Heart left ventricle (tissue), 16 donors: ENCODE measurements at places on chromosomes 2 and 18. TPM values are rescaled to one million over a fixed set of nuclear protein-coding genes. Genes with fewer than 3 reads are reported as not detected.

The OSBPL1A gene
- total RNA-seq = 76.1 TPM

DNA sequence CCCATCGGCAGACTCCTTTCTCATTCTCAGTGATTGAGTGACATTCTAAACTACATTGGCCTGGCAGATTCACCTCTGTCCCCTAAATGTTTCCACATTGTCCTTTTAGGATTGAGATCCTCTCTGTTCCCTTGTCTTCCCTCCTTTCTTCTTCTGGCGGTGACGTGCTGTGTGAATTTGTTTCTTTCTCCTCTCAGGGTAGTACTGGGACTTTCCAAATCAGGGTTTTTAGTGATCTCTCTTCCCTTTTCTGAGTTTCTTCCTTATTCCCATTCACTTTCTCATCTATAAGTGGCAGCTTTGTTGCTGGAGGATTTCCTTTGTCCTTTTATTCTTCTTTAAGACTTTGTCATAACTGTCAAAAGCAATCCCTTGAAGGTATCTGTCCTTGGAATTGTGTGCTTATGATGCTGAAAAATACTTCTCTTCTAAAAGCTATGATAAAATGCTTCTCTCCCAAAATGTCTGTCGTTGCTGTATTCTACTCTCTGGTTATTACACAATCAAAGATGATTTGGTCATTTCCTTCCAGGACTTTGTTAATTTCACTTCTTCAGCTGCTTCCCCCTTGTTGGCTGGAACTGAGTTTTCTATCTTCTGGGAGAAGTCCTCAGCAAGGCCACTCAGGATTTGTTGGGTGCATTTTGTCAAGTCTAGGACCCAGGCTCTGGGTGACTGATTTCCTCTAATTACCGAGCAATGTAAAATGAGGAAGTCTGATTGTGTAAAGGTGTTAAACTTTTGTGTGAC lies 4.9 kb upstream of the IL1B start:
- no peak for DNase-seq

The STAT4 gene
- 9.7 TPM for total RNA-seq

DNA sequence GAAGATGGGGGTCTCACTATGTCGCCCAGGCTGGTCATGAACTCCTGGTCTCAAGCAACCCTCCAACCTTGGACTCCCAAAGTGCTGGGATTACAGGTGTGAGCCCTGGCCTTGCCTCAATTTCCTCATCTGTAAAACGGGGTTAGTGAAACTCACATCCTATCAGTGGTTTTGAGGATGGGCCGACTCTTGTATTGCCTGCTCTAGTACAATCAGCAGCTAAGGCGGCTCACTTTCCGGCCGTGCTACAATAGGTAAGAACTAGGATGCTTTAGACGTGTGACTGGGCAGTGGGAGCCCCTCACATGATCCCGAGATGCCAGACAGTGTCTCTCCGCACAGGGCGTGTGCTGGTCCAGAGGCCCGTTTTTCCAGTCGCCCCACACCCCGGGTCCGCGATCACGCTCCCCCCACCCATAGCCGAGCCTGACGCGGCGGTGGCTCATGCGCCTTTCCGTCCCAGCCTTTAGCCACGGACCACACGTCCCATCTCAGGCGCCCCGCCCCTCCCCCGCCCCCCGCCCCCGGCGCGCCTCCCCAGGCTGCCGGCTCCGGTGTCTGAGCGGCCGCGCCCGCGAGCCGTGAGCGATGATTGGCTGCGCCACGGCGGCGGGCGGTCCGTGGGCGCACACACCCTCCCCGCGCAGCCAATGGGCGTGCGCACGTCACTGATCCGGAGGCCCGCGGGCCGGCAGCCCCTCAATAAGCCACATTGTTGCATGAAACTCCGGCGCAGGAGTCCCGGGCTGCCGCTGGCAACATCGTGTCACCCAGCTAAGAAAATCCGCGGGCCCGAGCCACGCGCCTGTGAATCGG lies at the start of gene HK2:
TSS of gene HK2 (plus strand) at position 710 of the 816 bp plus-strand sequence. CDS start 454 bp downstream, outside the sequence.
- DNase-seq = peak; percentile 84

DNA sequence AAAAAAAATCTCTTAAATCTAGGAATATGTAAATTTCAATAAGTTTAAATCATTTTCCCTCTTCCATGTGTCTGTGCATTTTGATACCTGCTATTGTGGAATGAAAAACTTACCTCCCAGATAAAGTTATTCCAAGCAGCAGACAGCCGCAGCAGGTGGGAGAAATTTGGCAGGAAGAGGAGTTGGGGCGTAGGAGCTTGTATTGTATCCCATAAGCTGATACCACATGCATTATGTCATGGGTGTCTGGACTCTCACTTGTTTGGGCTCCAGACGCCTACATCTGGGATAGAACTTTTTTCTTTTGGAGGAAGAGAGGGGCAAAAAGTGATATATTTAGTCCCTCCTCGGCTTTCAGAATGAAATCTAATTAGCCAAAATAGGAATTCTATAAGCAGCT lies 59.3 kb upstream of the TCF4 start:
- DNase-seq = no peak

- no peak for DNase-seq
Observed at GRCh38 chr2:239266779-239267287, 134.0 kb downstream of the HDAC4 start.

GRCh38 chr2:44844651-44845270 lies 96.7 kb upstream of the SIX3 start:
- DNase-seq = no peak

GRCh38 chr2:228469721-228470120 lies 288.2 kb upstream of the SPHKAP start:
- DNase-seq = no peak

GRCh38 chr2:189681903-189682302 lies 7.4 kb downstream of the ANKAR start:
- no peak for DNase-seq

GRCh38 chr2:175750195-175750594 lies 251.9 kb downstream of the LNPK start:
- no peak for DNase-seq

GRCh38 chr2:64770781-64771334 lies 117.1 kb upstream of the SERTAD2 start:
- peak; percentile 73 for DNase-seq

DNA sequence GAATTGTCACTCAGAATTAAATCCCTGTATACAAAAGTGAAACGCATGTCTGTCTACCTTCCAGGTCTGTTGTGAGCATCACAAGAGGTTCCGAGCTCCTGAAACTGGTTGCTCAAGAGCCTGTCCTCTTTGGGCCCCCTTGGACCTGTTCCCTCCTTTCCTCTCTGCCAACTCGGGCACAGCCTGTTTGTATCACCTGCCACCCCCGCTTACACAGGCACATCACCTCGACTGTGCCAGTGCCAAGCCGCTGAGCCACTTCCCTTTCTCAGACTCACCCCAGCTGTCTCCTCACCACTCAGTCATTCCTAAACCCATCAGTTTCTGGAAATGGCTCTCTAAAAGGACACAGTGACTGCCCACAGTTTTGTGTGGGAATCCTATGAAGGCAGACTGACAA lies 3.1 kb downstream of the EFR3B start:
- no peak for DNase-seq

The SLC14A1 gene
- 19.4 TPM for total RNA-seq

DNA sequence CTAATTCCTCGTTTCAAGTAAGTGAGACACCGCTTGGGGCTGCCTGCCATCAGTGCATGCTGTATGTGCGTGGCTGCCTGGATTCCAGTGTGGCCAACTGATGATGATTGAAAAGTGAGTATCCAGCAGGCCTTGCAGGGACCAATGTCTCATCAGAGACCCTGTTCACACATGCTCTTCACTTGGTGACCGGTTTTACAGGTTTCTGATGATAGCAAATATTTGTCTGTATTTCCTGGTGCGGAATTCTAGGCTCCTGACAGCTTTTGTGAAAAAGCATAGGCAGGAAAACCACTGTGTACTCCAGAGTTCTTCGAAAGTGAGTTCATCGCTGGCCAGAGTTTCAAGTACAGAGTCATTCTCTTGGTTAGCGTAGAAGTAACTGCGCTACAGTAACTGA lies 13.8 kb upstream of the YWHAQ start:
- DNase-seq = no peak

GRCh38 chr2:47065771-47066380 lies 89.2 kb downstream of the STPG4 start:
- peak; percentile 32 for DNase-seq

DNA sequence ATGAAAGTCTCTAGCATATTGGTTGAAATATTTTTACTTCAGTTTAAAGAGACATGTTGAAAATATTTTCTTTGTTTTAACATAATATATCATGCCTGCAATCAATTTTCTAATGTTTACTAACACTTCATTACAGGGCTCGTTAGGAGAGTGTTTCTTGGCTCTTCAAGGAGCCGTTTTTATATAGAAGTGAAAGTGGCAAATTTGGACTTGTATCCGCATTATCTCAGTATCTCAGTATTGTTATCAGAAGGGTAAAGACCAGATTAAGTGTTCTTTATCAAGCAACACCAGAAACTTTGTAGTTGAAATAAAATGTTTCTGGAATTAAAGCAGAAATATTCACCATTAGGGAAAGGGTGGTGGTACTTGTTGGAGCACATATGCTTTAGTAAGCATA lies 97.8 kb downstream of the BABAM2 start:
- no peak for DNase-seq

The ZNF516 gene
- 12.4 TPM for total RNA-seq

DNA sequence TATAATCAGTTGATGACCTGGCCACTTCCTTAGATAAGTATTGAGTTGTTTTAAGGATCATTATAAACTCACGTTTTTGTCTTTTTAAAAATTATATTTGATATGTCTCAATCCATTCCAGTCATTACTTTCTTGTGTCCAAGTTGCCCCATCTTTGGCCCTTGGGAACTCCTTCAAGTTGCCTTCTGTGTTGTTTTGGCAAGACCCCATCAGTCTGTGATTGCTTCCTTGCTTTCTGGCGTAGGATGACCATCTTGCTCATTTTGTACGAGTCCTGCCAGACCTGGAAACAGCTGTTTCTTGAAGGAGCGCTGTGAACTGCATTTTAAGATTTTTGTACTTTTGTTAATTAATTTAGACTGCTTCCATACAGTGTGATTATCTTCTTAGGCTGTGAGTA lies 68.9 kb upstream of the ITM2C start:
- DNase-seq = peak; percentile 54

- no peak for DNase-seq
Observed at GRCh38 chr18:76486574-76486973, 8.5 kb downstream of the ZNF516 start.

The ACMSD gene
- total RNA-seq = not detected

DNA sequence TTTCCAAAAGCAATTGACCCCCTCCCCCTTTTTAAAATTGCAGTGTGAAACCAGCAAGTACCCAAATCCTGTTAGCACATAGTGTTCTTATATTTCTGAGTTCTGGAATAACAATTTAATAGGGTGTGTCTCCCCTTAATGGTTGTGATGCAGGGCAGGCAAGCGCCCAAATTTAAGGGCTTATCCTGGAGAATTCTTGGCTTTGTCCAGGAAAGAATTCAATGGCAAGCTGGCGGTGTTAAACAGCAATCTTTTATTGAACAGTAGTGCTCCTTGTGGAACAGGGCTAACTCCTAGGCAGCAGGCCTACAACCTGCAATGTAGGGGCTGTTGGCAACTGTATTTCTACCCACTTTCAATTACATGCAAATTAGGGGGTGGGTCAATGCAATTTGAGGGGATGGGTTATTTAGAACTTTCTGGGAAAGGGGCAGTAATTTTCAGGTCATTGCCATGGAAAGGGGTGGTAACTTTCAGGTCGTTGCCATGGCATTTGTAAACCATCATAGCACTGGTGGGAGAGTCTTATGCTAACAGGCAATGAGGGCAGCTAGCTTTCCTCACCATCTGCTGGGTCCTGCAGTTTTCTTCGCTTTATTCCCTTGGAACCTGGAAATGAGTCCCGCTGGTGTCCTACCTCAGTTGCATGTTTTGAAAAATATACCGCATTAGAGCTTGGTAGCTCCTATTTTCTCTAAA lies 149.0 kb upstream of the KCTD1 start:
- no peak for DNase-seq

The CPSF3 gene
- 24.4 TPM for total RNA-seq

DNA sequence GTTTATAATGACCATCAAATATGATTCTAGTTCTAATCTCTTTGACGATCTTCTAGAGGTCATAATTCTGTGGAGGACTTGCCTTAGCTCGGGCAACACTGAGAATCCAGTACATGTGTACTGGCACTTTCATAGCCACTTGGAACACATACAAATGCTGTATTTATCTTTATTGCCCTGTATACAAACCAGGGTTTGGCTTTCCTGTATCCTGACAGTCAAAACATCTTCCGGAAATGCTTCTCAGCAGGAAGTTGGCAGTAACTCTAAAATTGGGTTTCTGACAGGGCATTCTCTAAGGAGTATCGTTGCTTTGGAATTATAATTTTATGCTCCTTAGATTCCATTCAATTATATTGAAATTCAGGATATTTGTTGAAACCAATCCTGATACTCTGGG lies 643.6 kb downstream of the NRXN1 start:
- no peak for DNase-seq

The ARHGEF33 gene
- 0.30 TPM for total RNA-seq

- DNase-seq = no peak
Observed at GRCh38 chr2:53018825-53019425, 748.7 kb upstream of the CHAC2 start.

DNA sequence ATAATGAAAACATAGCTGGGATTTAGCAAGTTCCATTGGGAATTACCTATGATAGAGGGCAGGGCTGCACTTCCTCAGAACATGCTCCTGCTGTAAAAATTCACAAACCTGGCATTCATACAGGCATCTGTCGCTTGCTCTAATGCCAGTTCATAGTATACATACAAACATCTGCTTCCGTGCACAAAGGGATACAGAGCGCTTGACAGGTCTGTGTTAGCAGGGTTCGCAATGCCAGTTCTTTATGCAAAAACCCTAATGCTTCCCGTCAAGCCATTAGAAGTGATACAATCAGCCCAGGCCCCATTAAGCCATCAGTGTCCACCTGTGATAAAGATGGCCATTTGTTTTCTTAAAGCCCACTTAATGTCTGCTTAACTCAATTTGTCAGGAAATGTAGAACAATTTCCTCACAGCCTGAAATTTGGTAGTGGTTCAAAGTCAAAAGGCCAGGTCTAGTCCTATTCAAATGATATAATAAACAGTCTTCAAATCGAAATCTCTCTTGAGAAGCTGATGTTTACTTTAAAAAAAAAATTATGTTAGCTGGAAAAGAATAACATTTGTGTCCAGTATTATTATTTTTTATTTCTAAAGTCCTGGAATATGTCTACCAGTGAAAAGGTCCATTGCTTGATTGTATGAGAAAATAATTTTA lies 556.3 kb downstream of the ARHGAP15 start:
- no peak for DNase-seq

GRCh38 chr2:63056107-63057050 lies 5.7 kb downstream of the OTX1 start:
- no peak for DNase-seq

DNA sequence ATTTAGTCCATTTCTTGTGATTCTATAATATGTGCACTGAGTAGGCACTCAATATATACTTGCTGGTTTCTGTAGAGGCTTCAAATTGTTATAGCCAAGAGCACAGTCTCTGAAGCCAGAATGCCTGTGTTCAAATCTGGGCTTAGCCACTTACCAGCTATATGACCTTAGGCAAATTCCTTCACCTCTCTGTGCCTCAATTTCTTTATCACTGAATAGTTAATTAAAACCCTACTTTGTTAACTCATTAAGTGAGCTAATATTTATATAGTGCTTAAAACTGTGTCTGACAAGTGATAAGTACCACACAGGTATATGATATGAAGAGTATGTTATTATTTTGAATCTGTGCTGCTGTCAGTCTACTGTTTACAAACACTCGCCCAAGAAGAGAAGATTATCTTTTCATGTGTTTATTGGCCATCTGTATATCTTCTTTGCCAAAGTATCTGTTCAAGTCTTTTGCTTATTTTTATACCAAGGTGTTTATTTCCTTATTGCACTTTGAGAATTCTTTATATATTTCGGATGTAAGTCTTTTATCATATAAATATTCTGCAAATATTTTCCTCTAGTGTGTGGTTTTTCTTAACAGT lies 1.3 kb upstream of the RIT2 start:
- no peak for DNase-seq

- no peak for DNase-seq
Observed at GRCh38 chr2:60216452-60216995, 336.9 kb downstream of the BCL11A start.

The CYP27C1 gene
- total RNA-seq = not detected
